ENCODE measurements at places on chromosomes 1 and 21.
A peak's percentile ranks its signal among the peaks of the same experiment; 100 is the strongest.

GRCh38 chr1:37482796-37483744, 8.7 kb downstream of the ZC3H12A start:
- no peak for DNase-seq

- DNase-seq, result no peak
Measured at GRCh38 chr1:224300346-224300745, 29.6 kb downstream of the NVL start.

DNA sequence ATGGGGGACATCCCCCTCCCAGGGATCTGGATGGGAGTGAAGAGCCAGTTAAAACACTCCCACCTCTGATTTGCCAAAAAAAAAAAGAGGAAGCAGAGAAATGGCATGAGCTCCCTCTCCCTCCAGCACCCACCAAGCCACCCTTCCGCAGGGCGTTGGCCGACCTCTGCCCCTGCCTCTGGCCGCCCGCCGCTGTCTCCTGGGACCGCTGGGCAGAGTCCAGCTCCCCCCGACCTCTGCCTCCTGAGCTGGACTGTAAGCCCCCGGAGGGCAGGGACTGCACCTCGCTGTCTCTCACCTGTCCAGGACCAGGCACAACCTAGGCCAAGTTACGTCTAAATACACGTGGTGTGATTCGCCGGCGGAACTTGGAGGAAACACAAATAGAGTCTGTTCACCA, 174.3 kb downstream of the PRDM16 start:
- no peak for DNase-seq

GRCh38 chr1:93700532-93701469, 19.2 kb upstream of the BCAR3 start:
- no peak for DNase-seq

- DNase-seq, result no peak
Measured at GRCh38 chr1:72535470-72535869, 253.1 kb upstream of the NEGR1 start.

DNA sequence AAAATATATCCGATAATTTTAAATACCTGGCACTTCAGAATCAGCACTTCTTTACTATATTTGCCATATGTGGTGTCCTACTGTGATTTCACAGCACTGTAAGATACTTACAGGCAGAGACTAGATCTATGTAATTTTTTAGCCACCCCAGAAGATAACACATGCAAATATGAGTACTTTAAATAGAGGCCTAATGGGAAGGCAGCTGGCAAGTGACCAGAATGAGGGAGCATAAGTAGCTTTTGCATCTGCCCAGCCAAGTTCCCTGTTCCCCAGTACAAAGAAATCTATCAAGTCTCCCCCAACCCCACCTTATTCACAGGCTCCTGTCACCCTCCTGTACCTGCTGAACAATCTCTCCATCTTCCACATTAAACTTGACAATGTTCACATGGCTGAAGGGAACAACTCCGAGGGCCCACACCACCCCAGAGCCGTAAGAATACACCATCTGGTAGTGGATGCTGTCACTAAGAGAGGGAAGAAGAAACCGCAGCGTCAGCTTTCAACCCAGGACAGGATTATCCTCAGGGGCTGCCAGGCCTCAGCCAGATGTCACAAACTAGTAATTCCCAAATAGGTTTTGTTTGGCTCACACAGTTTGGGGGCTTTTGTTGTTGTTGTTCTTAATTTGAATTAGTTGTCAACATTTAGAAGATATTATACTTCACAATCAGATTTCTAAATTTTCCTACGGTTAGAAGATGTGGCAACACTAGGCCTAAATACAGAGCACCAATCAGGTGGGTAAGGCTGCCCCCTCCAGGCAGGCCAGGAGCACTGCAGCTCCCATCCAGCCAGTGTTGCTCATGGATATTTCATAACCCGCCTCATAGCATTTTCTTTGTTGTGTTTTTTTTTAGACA, 10.4 kb downstream of the EMC1 start:
- peak; percentile 0 for DNase-seq

GRCh38 chr1:154741741-154742495, 128.2 kb downstream of the KCNN3 start:
- no peak for DNase-seq

Measured in NCI-H748 treated with DMSO at 0.1 percent for 48 hours (cell line).